ENCODE measurements at places on chromosomes 7 and 10. TPM values are rescaled to one million over a fixed set of nuclear protein-coding genes. Genes with fewer than 3 reads are reported as not detected.

Gene PIP
- not detected for total RNA-seq

Gene FAM237B
- not detected for total RNA-seq

DNA sequence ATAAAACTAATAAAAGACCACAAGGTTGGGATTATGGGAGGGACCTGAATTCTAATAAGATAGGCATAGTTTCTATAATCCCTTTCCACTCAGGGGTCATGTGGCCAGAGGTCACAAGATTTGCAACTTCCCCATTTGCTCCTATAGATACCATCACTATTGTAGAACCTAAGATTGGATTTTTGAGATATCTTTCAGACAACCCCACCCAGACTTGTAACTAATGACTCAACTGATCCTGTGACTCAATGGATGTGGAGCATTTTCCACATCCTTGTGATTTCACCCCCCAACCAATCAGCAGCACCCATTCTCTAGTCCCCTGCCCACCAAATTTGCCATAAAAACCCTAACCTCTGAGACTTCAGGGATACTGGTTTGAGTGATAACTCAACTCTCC is 51.9 kb upstream of the PIK3AP1 start:
- no peaks in the 10 kb centered on the region for H3K27me3 ChIP-seq
- no peak overlapping the region for H3K4me3 ChIP-seq
- no peak overlapping the region for H3K27ac ChIP-seq

DNA sequence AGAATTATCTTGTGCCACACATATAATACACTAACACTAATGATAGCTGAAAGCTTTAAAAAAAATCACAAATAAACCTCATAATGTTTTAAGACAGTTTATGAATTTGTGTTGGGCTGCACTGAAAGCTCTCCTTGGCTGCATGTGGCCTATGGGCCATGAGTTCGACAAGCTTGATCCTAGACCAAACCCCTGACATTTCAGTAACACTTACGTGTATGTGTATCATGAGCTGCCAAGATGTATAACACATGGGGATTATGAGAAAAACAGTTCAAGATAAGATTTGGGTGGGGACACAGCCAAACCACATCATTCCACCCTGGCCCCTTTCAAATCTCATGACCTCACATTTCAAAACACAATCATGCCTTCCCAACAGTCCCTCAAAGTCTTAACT is 823.8 kb downstream of the PCDH15 start:
- H3K4me3 ChIP-seq: no peak overlapping the region
- no peak for DNase-seq
- no peaks in the 10 kb centered on the region for H3K27me3 ChIP-seq

- H3K36me3 ChIP-seq: no peaks in the 10 kb centered on the region
- DNase-seq: no peak
- H3K27me3 ChIP-seq: no peaks in the 10 kb centered on the region
- no peaks in the 10 kb centered on the region for H3K4me1 ChIP-seq
- H3K27ac ChIP-seq: no peak overlapping the region
Observed at GRCh38 chr7:17415955-17416354, 117.5 kb downstream of the AHR start.

DNA sequence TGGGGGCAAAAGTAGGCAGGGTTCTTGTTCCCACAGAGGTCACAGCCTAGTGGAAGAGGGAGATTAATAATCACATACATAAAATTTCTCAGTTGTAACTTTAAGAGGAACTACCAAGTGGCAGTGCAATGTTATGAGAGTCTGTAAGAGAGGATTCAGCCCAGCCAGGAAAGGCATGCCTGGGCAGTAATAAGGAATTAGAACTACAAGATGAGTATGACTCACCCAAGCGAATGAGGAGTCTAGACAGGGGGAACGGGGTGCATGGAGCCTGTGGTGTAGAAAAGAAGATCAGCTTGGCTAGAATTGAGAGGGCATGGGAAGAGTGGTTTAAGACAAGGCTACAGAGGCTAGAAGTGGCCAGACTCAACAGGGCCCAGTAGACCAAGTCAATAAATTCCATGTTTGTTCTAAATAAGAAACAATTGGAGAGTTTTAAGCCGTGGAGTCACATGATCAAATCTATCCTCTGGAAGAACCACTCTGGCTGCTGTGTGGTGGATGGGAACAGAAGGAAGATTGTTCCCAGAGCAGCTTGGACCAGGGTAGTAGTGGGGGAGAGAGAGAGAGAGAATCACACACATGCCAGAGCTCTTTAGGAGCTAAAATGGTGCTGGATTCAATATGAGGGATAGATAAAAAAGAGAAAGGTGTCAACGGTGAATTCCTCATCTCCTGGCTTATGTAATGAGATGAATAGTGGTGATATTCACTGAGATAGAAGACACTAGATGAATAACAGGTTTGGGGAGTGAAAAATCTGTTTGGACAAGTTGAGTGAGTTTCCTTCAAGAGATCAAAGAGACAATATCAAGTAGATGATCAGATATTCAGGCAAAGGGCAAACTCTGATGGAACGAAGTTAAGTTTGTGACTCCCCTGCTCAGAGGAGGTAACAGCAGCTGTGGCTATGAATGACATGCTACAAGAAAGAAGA is 265.1 kb downstream of the FGFR2 start:
- no peak overlapping the region for H3K4me3 ChIP-seq
- DNase-seq: no peak
- no peak overlapping the region for H3K27ac ChIP-seq
- H3K27me3 ChIP-seq: no peaks in the 10 kb centered on the region
- H3K36me3 ChIP-seq: no peaks in the 10 kb centered on the region
- H3K4me1 ChIP-seq: no peaks in the 10 kb centered on the region

- H3K27ac ChIP-seq: no peak overlapping the region
- no peaks in the 10 kb centered on the region for H3K27me3 ChIP-seq
- no peaks in the 10 kb centered on the region for H3K4me1 ChIP-seq
- H3K4me3 ChIP-seq: no peak overlapping the region
- DNase-seq: no peak
Observed at GRCh38 chr10:27203806-27204205, 36.8 kb downstream of the ACBD5 start.
